Effector memory CD4-positive, alpha-beta T cell (primary cell): ENCODE measurements at places on chromosomes 4 and X.

DNA sequence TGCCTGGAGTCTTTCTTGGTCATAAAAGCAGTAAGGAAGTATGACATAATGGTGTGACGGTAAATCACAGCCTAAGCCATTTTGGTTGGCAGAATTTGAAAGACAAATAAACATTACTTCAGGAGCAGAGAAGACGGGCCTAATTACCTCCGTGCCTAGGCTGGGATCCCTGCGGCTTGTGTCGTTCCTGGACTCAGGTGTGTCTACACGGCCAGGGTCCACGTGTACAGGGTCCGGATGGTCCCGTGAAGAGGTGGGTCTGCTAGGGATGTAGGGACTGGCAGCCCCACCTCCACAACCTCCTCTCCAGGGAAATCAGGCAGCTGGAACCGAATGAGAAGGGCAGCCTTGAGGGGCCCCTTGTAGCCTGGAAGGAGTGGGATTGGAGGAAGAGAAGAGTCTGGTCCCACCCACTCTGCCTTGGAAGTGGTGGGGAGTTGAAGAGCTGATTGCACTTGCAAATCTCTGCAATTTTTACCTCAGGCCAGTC is 55.4 kb upstream of the PLAC1 start:
- no peak overlapping the region for H3K4me3 ChIP-seq
- no peaks in the 10 kb centered on the region for H3K27me3 ChIP-seq
- DNase-seq, result no peak
- no peaks in the 10 kb centered on the region for H3K4me1 ChIP-seq
- H3K36me3 ChIP-seq, result no peaks in the 10 kb centered on the region
- no peak overlapping the region for H3K27ac ChIP-seq

DNA sequence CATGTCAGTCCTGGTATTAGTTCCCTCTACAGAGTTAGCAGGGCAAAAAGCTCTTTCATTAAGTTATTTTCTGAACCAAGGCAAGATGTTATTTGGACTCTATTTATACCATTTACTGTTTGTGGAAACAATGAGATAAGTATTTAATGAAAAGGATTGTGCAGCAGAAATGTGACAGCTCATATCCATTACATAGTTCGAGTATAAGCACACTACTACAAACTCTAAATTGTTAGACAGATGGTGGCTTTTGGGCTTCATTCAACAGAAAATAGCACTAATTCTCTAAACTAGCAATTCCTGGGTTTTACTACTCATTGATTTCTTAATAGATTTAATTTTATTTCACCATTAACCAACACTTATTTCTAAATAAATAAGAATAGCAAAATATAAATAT is 95.2 kb upstream of the ANK2 start:
- no peaks in the 10 kb centered on the region for H3K36me3 ChIP-seq
- no peaks in the 10 kb centered on the region for H3K27me3 ChIP-seq
- no peak for DNase-seq
- no peaks in the 10 kb centered on the region for H3K4me1 ChIP-seq
- H3K4me3 ChIP-seq, result no peak overlapping the region

DNA sequence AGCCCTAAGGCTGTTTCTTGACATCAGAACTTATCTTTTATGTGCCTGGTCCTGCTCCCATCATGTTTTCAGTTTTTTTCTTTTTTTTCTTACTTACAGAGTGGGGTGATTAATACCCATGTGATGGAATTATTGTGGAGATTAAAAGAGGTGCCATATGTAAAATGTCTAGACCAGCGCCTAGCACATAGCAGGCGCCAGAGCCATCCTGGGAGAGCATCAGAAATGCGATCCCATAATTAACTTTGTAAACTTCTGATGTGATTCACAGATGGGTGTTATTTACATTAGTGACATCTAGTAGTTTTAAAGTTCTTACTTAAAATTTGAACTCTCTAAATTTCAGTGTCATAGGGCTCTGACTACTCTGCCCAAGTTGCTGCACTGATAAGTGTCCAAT is 66.2 kb upstream of the PGRMC2 start:
- H3K4me1 ChIP-seq, result no peaks in the 10 kb centered on the region
- no peak overlapping the region for H3K27ac ChIP-seq
- no peaks in the 10 kb centered on the region for H3K36me3 ChIP-seq

GRCh38 chr4:156820931-156821330 is 150.7 kb downstream of the PDGFC start:
- no peaks in the 10 kb centered on the region for H3K36me3 ChIP-seq
- no peak for DNase-seq
- H3K27me3 ChIP-seq, result no peaks in the 10 kb centered on the region
- H3K4me1 ChIP-seq, result no peaks in the 10 kb centered on the region

DNA sequence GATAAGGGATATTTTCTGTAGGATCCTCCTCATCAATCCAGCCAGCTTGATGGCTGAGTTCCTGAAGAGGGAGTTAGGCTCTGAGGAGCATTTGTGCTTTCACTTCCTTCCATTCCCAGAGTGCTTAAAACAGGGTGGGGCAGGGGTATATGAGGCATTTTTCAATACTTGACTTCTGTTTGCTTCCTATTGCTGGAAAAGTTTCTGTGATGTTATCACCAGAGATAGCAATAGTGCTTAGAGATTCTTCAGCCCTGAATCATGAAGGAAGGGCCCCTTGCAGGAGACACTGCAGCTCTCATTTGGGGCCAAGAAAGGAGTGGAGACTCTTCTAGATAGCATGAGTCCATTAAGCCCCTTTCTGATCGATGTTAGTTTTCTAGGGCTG is 166.7 kb upstream of the RPS6KA3 start:
- no peaks in the 10 kb centered on the region for H3K36me3 ChIP-seq
- no peak for DNase-seq
- H3K4me3 ChIP-seq, result no peak overlapping the region
- H3K4me1 ChIP-seq, result peaks cover 10% of the 10 kb centered on the region
- H3K27ac ChIP-seq, result no peak overlapping the region

- peaks cover 45% of the 10 kb centered on the region for H3K4me1 ChIP-seq
- H3K27ac ChIP-seq, result peak overlapping the region; percentile 90
- DNase-seq, result no peak
- H3K27me3 ChIP-seq, result no peaks in the 10 kb centered on the region
Observed at GRCh38 chr4:38668203-38668971, 4.4 kb downstream of the KLF3 start.

GRCh38 chr4:76813070-76813469 is 84.9 kb downstream of the SOWAHB start:
- no peaks in the 10 kb centered on the region for H3K4me1 ChIP-seq
- no peaks in the 10 kb centered on the region for H3K36me3 ChIP-seq
- H3K4me3 ChIP-seq, result no peak overlapping the region

DNA sequence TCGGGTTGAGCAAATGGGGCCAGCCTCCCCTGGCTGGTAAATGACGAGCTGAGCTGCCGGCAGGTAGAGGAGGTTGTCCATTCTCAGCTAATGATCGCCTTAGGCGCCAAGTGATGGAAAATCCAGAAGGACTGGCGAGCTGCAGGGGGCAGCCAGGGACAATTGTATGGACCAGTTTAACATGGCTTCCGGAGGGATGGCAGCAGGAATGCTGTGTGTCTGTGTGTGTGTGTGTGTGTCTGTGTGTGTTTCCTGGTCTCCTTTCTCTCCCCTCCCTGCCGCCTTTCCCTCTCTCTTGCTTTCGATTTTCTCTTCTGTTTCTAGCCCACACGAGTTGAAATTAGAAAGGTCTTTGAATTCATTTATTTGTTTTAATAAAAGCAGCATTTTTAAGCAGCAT is 45.2 kb upstream of the BCOR start:
- H3K4me3 ChIP-seq, result no peak overlapping the region
- no peak overlapping the region for H3K27ac ChIP-seq
- no peaks in the 10 kb centered on the region for H3K27me3 ChIP-seq
- no peaks in the 10 kb centered on the region for H3K36me3 ChIP-seq
- no peak for DNase-seq
- peaks cover 4% of the 10 kb centered on the region for H3K4me1 ChIP-seq

DNA sequence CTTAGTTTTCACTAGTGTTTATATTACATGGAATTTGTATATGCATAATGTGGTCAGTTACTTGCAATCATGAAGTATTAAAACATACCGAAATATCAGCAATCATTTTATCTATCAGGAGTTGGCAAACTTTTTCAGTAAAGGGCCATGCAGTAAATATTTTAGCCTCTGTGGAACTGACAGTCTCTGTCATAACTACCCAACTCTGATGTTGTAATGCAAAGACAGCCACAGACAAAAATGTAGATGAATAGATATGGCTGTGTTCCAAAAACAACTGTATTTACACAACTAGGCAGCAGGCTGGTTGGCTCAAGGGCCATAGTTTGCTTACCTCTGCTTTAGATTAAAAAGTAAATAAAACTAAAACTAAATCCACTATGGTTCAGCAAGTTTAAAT is 200.2 kb downstream of the HS3ST1 start:
- no peak overlapping the region for H3K4me3 ChIP-seq
- no peak overlapping the region for H3K27ac ChIP-seq
- no peaks in the 10 kb centered on the region for H3K27me3 ChIP-seq
- DNase-seq, result no peak

DNA sequence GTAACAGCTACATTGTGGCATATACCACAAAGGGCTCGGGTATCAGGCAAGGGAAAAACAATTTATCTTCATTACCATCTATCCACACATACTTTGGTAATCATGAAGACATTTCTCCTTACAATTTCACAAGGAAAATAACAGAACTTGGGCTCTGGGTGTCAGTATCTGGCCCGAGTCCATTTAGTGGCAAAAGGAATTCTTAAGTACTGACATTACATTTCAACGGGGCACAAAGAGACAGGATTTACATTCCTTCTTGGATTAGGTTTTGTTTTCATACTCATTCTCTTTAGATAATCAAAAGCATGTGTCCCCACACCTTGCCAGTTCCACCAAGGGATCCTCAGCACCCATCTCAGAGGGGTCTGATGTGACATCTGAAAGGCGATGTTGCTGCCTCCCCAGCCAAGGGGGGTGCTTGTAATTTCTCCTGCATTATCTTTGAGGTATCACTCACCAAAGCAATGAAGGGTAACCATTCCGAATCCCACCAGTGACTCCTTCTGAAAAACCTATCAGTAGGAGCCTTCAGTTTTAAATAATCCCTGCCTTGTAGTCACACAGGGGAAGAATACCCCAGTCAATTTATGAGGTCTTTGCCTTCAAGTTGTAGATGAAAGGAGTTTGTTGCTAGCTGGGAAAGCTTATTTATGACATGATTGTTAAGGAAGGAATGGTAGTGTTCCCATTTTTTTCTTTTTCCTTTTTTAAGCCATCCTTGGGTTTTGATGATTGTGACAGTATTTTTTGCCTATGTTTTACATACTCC is 118.6 kb downstream of the PALLD start:
- H3K4me3 ChIP-seq, result no peak overlapping the region
- no peak overlapping the region for H3K27ac ChIP-seq
- no peaks in the 10 kb centered on the region for H3K4me1 ChIP-seq
- no peaks in the 10 kb centered on the region for H3K27me3 ChIP-seq
- no peak for DNase-seq
- H3K36me3 ChIP-seq, result no peaks in the 10 kb centered on the region

GRCh38 chr4:93444860-93445259 is 383.7 kb upstream of the ATOH1 start:
- H3K4me1 ChIP-seq, result no peaks in the 10 kb centered on the region
- H3K27ac ChIP-seq, result no peak overlapping the region
- no peak for DNase-seq
- H3K27me3 ChIP-seq, result no peaks in the 10 kb centered on the region

DNA sequence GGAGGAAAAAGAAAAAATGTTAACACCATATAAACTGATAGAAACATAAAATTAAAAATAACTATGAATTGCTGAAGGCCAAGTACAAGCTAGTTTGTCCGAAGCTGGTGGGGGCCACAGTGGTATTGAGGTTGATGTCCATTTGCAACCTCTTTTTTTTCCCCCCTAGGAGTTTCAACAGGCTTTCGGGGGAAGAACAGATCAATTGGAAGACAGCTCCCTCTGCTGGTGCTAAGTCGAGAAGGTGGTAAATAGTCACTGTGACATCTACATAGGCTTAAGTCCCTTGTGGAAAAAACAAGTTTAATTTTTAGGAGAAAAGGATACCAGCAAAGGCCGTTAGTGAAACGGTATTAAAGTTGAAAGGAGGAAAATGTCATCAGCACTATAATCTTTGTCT is 115.7 kb upstream of the ZXDA start:
- H3K27me3 ChIP-seq, result no peaks in the 10 kb centered on the region
- H3K4me3 ChIP-seq, result no peak overlapping the region
- peak; percentile 4 for DNase-seq
- H3K36me3 ChIP-seq, result no peaks in the 10 kb centered on the region
- no peak overlapping the region for H3K27ac ChIP-seq

- DNase-seq, result no peak
- no peak overlapping the region for H3K27ac ChIP-seq
- no peaks in the 10 kb centered on the region for H3K36me3 ChIP-seq
Observed at GRCh38 chr4:174526731-174527130, 4.4 kb upstream of the HPGD start.

DNA sequence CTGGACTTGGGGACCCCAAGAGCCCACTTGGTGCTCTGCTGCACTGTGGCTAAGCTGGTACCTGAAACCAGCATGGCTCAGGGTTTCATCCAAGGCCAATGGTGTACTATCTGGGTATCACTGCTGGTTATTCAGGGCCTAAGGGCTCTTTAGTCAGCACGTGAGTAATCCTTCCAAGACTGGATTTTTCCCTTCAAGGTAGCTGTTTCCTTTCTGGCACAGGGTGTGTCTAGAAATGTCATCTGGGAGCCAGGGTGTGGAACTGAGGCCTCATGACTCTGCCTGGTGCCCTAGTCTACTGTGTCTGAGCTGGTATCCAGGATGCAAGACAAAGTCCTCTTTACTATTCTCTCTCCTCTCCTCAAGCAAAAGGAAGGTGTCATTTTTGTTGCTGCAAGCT is 99.0 kb upstream of the QRFPR start:
- DNase-seq, result no peak
- H3K27me3 ChIP-seq, result no peaks in the 10 kb centered on the region
- H3K36me3 ChIP-seq, result no peaks in the 10 kb centered on the region
- H3K4me1 ChIP-seq, result no peaks in the 10 kb centered on the region
- H3K27ac ChIP-seq, result no peak overlapping the region

GRCh38 chrX:27964432-27964831 is 16.8 kb downstream of the DCAF8L1 start:
- H3K27me3 ChIP-seq, result no peaks in the 10 kb centered on the region
- H3K4me1 ChIP-seq, result no peaks in the 10 kb centered on the region
- DNase-seq, result no peak
- no peak overlapping the region for H3K27ac ChIP-seq
- H3K36me3 ChIP-seq, result no peaks in the 10 kb centered on the region
- no peak overlapping the region for H3K4me3 ChIP-seq

DNA sequence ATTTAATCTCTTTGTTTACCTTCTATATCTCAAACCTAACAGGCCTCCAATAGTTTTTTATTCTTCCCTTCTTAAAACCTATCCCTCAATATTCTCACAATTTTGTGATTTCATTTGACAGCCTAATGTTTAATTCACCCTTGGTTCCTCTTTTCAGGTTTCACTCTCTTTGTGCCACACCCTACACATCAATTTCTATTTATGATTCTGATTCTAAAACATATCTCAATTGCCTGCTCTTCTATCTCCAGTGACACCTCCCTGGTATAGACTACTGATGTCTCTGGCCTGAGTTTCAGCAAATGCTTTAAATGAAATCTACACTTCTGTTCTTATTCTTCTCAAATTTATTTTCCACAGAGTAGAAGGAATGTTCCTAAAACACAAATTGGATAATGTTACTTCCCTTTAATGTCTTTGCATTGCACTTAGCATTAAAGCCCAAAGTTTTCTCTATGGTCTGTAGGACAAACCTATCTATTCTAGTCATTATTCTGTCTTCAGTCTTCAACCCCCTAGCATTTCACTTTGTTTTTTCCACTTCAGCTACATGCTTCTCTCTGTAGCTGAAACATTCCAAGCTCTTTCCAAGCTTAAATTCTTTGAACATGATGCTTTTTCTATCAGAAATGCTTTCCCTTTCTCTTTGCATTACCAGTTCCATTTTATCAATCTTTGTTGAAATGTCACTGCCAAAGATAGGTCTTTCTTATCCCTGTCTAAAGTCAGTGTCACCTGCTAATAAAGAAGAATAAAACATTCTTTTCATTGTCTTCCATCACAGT is 622.0 kb downstream of the CENPC start:
- H3K4me3 ChIP-seq, result no peak overlapping the region
- no peak overlapping the region for H3K27ac ChIP-seq
- no peak for DNase-seq
- H3K27me3 ChIP-seq, result no peaks in the 10 kb centered on the region
